ENCODE measurements at places on chromosomes 2 and 18.

DNA sequence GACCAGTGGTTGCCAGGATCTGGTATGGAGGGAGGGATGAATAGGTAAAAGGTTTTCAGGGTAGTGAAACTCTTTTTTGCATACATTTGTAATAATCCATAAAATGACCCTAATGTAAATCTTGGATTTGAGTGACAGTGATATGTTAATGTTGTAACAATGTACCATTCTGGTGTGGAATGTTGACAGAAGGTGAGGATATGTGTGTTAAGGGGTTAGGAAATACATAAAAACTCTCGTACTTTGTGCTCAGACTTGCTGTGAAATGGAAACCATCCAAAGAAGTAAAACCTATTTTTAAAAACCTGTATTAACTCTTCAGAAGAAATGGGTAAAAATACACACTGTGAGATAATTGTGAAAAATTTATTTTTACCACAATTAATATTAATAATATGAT, 66.2 kb downstream of the SYT4 start:
- DNase-seq = no peak

- DNase-seq = peak; percentile 93
Observed at GRCh38 chr2:153478289-153479261, at the start of gene RPRM. Gene RPRM (minus strand): TSS chr2:153478762. CDS start chr2:153478565, 197 bp downstream.

DNA sequence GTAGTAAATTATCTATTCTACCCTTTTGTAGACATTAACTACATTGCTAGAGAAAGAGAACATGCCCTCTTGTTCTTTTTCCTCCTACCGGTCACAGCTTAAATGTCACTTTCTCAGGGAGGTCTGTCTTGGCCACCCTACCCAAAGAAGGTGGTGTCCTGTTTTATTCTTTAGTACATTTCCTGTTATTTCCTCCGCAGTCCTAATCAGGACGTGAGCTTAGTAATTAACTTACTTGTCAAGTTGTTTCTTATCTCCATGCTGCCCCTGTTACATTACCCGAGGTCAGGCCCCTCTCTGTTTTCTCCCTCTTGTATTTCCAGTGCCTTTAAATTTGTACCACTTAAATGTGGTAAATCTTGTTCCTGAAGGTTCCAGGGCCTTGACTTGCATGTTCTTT, 73.7 kb upstream of the RMDN2 start:
- DNase-seq = no peak

- DNase-seq = no peak
Observed at GRCh38 chr18:66564236-66564635, 39.7 kb downstream of the CDH19 start.

GRCh38 chr18:78894033-78894305, 85.6 kb upstream of the SALL3 start:
- DNase-seq = no peak

Data from AG20443 (cell line).